ENCODE measurements at places on chromosomes 4 and X.

GRCh38 chr4:7777871-7778509, 161.7 kb downstream of the AFAP1 start:
- DNase-seq = no peak

- DNase-seq = no peak
Observed at GRCh38 chr4:156237231-156237630, 283.6 kb upstream of the CTSO start.

- no peak for DNase-seq
Observed at GRCh38 chr4:76585897-76586360, 150.9 kb downstream of the SHROOM3 start.

DNA sequence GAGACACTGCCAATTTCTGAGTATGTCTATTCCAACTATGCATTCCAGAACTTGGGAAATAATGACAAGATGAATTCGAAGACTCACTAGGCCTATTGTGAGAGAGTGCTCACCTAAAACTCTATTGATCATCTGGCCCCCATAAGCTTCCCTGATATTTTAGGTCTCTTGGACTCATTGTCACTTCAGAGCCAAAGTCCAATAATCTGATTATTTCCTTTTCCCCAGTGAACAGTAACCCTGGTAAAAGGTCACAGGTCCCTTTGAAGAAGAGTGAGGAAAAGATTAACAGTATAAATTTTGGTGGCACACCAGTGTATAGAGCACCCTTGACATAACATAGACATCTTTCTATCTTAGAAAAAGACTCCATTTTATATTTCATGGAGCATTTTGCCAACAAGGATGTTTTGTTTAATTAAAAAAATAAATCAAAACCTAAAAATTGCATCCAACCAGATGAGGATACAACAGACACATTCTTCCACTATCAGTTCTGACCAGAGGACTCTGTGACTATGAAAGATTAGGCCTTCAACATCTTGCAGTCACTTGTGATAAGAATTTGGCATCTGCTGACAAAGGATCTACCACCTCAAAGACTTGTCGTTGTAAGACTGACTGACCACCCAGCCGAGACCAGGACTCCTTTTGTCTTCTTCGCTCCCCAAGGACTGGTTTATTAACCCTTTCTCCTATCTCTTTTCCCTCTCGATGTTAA, 191.9 kb downstream of the MAB21L2 start:
- no peak for DNase-seq

GRCh38 chr4:14552119-14552518, 450.2 kb upstream of the CPEB2 start:
- no peak for DNase-seq

GRCh38 chr4:141797966-141798365, 161.6 kb downstream of the IL15 start:
- no peak for DNase-seq

- no peak for DNase-seq
Observed at GRCh38 chrX:103248553-103248952, 6.4 kb downstream of the TCEAL8 start.

- DNase-seq = no peak
Observed at GRCh38 chr4:99029018-99029735, 33.7 kb downstream of the METAP1 start.

DNA sequence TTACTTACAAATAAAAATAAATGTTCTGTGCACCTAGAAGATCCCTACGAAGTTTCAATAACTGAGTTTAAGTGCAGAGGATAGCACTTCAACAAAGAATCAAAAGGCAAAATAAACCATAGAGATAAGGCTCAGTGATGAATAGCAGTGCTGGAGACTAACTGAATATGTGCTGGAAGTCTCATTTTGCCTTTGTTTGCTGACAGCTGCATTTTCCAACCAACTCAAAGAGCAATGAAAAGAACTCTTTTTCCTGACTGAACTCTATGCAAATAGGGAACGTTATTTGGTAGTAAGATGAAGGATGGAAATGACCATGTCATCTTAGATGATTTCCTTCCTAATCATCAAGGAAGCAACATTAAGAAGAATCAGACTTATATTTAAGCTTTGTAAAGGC, 32.7 kb upstream of the ADH7 start:
- DNase-seq = no peak

GRCh38 chr4:94525993-94526728, 74.4 kb downstream of the PDLIM5 start:
- no peak for DNase-seq

GRCh38 chr4:6829086-6829485, 46.6 kb downstream of the KIAA0232 start:
- DNase-seq = no peak

GRCh38 chr4:78928835-78929234, 10.4 kb downstream of the PAQR3 start:
- no peak for DNase-seq

DNA sequence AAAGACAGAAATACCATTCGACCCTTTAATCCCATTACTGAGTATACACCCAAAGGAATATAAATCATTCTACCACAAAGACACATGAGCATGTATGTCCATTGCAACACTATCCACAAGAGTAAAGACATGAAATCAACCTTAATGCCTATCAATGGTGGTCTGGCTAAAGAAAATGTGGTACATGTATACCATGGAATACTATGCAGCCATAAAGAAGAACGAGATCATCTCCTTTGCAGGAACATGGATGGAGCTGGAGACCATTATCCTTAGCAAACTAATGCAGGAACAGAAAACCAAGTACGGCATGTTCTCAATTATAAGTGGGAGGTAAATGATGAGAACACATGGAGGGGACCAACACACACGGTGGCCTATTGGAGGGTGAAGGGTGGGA, 7.9 kb downstream of the SCLT1 start:
- DNase-seq = no peak

GRCh38 chr4:10151182-10151581, 34.6 kb upstream of the WDR1 start:
- no peak for DNase-seq

- no peak for DNase-seq
Observed at GRCh38 chr4:149292425-149293007, 523.1 kb downstream of the IQCM start.

DNA sequence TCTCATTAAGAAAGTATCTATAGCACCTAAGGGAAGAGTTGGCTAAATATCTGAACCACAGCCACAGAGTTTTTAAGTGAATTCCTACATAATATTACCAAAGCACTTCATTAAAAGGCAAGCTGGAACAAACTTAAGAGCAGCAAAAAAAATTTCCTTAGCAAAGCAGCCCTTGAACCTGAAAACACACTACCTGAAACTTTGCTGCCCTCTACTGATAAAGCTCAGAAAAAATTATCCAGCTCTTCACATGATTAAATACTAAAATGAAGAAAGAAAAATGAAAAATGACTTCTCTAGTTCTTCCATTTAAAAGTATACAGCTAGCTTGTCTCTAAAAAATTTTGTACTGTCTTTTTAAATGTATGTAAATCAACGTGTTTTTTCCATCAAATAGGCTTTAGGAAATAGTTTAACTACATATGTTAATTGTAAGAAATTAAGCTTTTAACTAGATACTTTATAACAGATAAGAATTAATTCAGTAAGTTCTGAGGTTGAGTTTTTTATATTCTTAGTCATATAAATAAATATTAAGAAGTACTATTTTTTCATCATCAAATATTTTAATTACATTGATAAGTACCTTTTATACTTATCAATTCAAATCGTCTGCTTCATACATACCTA, 156.1 kb downstream of the STPG2 start:
- peak; percentile 50 for DNase-seq

GRCh38 chrX:151935358-151935757, 22.7 kb downstream of the MAGEA4 start:
- DNase-seq = no peak

GRCh38 chrX:39456894-39457604, 640.7 kb downstream of the BCOR start:
- no peak for DNase-seq

GRCh38 chr4:181908168-181908567, 335.0 kb upstream of the TENM3 start:
- no peak for DNase-seq

DNA sequence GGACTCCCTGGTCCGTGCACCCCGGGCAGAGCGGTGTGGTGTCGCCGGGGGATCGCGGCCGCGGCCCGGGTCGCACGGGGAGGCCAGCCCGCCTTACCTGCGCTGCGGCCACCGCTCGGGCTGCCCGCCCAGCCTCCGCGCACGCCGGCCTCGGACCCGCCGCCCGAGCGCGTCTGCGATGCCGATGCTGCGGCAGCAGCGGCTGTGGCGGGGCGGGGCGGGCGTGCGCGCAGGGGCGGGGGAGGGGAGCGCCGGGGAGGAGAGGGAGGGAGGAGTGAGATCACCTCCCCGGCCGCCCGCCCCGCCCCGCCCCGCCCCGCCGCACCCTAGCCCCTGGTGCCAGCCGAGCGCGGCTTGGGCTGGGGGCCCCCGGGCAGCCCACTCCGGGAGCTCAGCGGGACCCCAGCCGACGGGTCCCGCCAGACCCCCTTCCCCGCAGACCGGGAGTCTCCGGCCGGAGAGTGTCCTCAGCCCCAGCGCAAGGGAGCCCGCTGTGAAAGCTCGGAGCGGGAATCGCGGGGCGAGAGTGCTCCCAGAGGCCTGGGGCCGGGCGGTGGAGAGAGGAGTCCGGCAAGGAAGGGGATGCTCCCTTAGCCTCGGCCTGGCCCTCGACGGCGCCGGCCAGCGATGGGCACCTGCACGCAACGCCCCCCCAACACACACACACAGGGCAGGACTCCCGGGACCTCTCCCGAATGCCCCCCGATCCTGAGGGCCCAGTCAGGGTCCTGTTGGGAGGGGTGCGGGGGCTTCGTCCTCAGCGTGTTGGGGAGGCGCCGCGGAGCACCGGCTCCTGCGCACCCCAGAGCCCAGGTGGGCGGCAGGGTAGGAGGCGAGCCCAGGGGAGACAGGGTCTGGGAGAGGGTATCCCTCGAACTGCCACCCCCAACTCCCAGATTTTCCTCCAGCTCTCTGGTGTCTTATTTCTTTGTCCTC, at the start of gene L1CAM:
Gene L1CAM, minus strand, starts transcription at position 206 of the 936 bp plus-strand sequence. CDS start 10,337 bp downstream, outside the sequence.
- DNase-seq = no peak

GRCh38 chrX:48472851-48473703, 2.9 kb upstream of the FTSJ1 start:
- peak; percentile 37 for DNase-seq

DNA sequence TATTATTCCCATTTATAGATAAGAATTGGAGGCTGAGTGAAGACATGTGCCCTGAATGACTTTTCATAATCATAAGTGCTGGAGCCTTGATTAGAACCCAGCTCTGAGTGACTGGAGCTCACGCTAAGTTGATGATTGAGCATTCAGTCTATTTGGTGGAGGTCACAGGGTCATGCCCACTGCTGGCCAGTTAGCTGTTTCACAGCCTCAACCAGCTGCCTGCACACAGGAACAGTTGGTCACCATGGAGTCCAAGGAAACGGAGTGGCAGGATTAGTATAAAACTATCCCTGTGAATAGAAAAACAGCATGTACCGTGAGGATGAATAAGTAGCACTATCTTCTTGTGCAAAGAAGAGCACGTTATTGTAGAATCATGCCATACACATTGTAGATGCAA, 1.0 kb upstream of the C4orf54 start:
- DNase-seq = no peak

GRCh38 chrX:118772051-118772450, 44.6 kb downstream of the IL13RA1 start:
- no peak for DNase-seq

GRCh38 chrX:118724775-118725174, 2.6 kb upstream of the IL13RA1 start:
- no peak for DNase-seq

DNA sequence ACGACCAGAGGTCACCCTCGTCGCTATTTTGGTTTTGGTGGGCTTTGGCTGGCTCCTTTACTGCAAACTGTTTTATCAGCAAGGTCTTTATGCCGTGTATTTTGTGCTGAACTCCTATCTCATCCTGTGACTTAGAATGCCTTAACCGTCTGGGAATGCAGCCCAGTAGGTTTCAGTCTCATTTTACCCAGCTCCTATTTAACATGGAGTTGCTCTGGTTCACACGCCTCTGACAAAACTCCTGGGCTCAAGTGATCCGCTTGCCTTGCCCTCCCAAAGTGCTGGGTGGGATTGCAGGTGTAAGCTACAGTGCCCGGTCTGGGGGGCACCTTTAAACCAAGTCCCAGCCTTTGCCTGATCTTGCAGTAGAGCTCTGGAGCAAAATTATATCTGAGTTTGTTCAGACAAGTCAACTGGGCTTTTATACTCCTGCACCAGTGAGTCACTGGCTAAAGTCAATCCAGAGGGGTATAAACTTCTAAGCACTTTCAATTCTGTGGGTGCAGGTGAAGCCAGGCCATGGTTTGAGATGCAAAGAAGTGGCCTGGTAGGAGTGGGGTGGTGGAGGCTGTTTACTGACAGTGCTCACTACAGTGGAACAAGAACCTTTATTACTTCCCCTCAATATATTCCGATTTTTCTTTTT, 50.2 kb downstream of the MGST2 start:
- no peak for DNase-seq

DNA sequence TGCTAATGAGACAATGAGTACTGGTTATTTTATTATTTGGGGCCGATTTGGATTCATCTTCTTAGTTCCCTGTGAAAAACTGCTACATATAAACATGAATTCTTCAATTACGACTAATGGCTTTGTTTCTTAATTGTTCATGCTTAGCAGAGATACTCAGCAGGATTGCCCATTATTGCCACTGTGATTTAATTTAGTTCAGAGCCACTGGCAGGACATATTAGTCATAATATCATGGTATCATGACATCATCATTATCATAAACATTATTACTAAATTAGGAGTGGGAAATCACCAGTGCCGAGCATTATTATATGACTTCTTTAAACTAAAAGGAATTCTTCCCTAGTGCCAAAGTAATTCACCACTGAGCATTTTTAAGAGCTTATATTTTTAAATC, 201.4 kb downstream of the SPOCK3 start:
- no peak for DNase-seq

DNA sequence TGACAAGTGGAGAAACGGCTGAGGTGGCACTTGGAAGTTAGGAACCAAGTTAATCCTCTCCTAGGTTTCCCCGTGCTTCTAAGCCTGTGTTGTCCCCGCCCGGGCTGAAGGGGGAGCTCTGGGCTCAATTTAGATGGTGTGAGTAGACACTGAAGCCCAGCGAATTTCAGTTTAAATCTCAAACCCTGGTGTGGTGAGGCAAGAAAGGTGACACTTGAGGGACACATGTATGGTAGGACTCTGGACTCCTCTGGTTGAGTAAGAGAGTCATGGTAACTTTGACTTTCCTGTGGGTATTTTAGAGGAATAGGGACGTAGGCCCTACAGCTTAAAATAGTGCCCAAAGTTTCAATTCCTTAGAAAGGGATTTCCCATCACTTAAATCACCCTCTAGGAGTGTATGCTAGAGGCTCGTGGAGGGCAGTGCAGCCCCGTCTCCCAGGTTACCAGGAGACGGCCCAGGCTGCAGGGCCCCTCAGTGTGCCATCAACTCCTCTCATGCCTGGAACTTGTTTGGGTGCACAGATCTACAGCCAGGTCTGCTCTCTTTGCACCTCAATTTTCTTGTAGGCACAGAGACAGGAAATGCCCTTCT, 24.0 kb downstream of the HAND2 start:
- peak; percentile 70 for DNase-seq

DNA sequence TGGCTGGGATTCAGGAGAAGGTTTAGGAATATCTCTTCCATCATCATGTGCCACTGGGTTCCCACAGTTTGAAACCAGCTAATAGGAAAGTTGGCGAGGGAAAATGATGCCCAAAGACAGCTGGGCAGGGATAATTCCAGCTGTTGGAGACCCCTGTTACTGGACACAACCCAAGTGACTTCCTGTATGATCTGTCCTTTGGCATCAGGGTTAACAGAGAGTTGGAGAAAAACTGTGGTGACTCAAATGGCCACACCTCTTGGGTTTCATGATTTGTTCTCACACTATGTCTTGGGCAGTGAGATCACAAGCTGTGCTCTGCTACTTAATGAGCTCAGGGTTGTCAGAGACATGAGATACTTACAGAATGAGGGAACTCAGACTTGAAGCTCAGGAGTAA, 3.8 kb downstream of the FGF16 start:
- DNase-seq = no peak

- no peak for DNase-seq
Observed at GRCh38 chrX:30343206-30343605, 34.0 kb upstream of the NR0B1 start.
